Activated CD4-positive, alpha-beta T cell treated with anti-CD3 and anti-CD28 coated beads for 4 hours (primary cell): ENCODE measurements at places on chromosomes 4 and X.

DNA sequence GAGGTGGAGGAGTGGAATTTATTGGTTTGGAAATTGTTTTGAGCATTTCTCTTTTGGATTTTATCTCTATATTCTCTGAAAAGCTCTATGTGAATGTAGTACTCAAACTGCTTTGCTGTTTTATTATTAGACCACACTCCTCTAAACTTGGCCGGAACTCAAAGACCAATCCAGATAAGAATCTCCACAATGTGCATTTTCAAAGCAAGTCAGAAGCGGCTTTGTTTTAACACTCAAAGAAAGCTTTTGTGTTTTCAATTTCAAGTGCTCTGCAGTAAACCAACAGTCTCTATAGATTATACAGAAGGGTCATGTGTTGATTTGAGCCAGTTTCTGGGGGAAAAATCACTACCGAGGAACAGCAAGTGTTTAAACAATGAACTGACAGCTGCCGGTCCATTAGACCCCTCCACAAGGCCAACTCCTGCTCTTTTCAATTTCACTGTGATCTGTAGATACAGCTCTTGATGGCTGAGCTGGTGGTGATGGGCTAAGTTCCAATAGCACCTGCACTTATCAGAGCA, 79.4 kb downstream of the FTHL17 start:
- DNase-seq: no peak

DNA sequence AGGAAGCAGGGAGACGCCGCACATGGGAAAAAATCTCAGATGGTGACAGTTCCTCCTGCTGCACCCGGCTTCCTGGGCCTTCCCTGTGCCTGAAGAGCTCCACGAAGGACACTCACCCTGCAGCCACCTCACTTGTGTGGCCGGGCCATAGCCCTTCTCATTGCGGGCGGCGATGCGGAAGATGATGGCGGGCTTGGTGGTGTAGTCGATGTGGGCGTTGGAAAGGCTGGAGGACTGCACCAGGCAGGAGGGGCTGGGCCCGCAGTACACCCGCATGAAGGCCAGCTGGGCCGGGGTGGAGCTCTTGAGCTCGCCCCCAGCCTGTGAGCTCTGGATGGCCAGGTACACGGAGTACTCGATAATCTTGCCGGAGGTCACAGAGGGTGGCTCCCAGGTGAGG, 5.7 kb upstream of the RENBP start:
- no peak for DNase-seq

DNA sequence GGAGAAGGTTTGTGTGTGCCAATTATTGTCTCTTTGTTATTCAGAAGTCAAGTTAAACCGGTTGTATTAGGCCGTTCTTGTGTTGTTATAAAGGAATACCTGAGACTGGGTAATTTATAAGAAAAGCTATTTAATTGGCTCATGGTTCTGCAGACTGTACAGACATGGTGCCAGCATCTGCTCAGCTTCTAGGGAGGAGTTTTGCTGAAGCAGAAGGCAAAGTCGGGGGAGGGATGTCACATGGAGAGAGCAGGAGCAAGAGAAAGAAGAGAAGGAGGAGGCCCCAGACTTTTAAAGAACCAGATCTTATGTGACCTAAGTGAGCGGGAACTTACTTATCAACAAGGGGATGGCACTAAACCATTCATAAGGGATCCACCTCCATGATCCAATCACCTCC, 349.3 kb upstream of the PCDH18 start:
- no peak for DNase-seq

DNA sequence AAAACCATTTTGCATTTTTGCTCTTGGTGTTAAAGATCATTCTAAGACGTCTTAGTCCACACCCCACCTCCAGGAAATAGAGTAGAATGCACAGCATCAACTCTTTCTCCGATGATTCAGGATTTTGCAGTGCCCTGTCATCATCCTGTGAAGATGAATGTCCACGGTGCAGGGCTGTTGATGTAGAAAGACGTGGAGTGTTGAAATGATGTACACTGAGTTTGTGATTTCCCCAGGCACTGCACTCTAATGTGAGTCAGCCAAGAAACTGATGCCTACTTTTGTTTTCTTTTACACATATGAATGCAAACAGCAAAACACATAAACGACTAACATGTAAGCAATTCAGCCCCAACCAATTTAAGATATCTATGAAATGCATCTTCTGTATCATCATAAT, 10.5 kb downstream of the LGI2 start:
- DNase-seq: no peak

GRCh38 chrX:119121341-119121740, 6.3 kb downstream of the KIAA1210 start:
- DNase-seq: no peak
